ENCODE measurements at places on chromosomes 5 and 9.

GRCh38 chr5:22850981-22851380 is 2.2 kb downstream of the CDH12 start:
- no peak for DNase-seq

- DNase-seq, result no peak
Measured at GRCh38 chr9:134547161-134548100, 94.2 kb upstream of the COL5A1 start.

GRCh38 chr5:170301981-170302652 is 4.5 kb upstream of the LCP2 start:
- DNase-seq, result no peak

- DNase-seq, result no peak
Measured at GRCh38 chr5:10145923-10146401, 103.7 kb downstream of the ATPSCKMT start.

GRCh38 chr5:87002485-87002884 is 265.2 kb upstream of the RASA1 start:
- DNase-seq, result no peak

DNA sequence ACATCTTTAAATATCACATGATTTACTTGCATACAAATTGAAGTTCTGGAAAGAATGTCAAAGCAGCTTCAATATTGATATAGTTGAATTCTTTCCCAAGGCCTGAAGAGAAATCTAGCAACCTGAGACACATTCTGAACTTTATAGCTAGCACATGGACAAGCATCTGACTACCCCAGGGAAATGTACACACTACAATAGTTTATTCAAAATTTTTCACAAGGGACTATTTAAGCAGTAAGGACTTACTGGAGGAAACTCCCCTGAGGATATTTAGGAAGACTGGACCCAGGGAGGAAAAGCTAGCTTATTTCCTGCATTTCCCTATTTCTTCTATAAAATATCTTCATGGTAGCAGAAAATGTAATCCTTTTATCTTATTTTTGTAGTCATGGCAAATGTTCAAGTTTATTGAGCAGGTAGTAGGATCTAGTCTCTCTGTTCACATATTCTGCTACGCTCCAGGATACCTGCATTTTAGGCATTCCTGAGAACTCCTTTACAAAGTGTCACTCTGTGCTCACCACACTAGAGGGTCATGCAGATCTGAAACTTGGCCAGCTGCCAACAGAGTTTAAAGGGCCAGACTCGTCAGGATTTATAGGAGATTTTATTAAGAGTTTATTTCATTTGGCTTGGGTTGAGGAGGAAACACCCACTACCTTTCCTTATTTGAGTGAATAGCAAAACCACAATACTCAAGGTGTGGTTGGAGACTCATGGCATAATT is 348.4 kb upstream of the FTMT start:
- DNase-seq, result no peak

DNA sequence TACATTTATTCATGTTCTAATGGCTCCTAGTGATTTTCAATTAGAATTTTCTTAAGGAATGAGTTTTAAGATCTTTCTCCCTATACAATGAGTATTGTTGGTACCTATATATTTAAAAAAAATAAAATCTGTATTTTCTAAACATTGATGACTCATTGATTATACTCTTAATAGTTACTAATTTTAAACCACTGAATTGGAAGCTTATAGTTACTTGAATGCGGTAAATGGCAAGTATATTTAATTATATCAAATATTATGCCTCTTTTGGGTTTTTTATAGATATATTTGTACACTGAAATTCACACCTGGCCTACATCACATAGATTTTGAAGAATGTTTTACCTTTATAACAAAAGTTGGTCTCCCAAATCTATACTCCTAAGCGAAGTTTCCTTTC is 38.9 kb upstream of the ALDH1A1 start:
- no peak for DNase-seq

- DNase-seq, result no peak
Measured at GRCh38 chr9:91516777-91517176, 93.1 kb upstream of the NFIL3 start.

DNA sequence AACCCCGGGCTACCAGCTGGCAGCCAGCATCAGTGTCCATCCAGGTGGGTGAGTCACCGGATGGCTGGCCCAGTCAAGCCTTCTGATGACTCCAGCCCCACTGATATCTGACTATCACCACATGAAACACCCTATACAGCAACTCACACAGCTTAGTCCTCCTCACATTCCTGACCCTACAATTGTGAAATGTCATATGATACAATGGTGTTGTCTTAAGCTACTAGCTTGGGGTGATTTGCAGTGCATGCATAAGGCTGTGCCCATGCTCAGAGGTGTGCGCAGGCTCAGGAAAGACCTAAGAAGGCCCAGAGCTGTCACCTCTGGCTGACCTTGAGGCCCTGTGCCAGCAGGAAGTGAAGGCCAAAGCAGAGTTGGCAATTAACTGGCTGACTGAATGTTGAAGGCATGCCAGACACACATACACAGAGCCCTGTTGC is 21.5 kb upstream of the SEMA4D start:
- DNase-seq, result no peak

GRCh38 chr9:113998114-113998513 is 80.0 kb downstream of the AMBP start:
- DNase-seq, result peak; percentile 28

DNA sequence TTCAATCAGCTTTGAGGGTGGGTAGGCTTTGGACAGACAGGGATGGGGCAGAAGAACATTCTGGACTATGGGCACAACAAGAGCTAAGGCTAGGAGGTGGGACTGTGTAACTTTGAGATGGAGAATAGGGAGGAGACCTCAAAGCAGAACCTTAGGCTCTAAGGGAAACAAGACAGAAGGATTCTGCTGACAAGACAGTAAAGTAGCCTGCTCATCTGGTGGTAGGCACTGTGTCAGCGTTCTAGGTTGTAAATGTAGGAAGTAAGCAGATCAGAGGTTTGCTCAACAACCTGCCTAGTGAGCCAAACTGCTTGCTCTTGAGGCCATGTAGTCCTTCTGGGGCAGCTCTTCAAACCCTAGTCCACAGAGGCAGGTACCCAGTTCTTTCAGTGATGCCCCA is 15.0 kb upstream of the IL12B start:
- DNase-seq, result no peak

DNA sequence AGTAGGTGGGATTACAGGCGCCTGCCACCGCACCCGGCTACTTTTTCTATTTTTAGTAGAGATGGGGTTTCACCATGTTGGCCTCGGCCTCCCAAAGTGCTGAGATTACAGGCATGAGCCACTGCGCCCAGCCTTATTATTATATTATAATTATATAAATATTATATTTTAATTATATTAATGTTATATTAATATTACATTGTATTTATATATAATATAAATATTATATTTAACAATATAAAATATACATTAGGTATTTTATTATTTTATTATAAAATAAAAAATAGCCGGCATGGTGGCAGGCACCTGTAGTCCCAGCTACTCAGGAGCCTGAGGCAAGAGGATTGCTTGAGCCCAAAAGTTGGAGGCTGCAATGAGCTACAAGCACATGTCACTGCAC is 21.6 kb upstream of the GLDC start:
- no peak for DNase-seq

GRCh38 chr5:66830636-66831035 is 234.4 kb downstream of the MAST4 start:
- no peak for DNase-seq

- DNase-seq, result no peak
Measured at GRCh38 chr9:23693374-23693773, 132.7 kb downstream of the ELAVL2 start.

DNA sequence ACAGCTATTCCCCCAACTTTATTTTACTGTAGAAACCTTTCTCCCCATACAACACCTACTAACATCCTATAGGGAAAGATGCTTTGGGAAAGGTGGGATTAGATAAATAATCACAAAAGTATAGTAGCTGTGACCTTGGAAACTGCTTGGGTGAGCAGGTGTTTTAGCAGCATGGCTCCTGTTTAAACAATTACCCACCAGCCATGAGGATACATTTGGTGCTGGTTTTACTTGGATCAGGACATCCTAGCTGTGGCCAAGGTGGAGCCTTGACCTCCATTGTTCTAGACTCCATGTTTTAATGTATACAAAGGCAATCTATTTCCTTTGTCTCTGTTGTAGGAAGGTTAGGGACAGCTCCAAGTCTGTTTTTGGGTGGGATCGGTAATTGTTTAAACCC is 56.8 kb upstream of the ALDH1B1 start:
- no peak for DNase-seq

All from breast epithelium (tissue), 4 donors.